Thymus (tissue), 14 donors: ENCODE measurements at places on chromosomes 16 and 17. TPM values are rescaled to one million over a fixed set of nuclear protein-coding genes. Genes with fewer than 3 reads are reported as not detected.

The SDR42E2 gene
- 0.05 TPM for total RNA-seq

DNA sequence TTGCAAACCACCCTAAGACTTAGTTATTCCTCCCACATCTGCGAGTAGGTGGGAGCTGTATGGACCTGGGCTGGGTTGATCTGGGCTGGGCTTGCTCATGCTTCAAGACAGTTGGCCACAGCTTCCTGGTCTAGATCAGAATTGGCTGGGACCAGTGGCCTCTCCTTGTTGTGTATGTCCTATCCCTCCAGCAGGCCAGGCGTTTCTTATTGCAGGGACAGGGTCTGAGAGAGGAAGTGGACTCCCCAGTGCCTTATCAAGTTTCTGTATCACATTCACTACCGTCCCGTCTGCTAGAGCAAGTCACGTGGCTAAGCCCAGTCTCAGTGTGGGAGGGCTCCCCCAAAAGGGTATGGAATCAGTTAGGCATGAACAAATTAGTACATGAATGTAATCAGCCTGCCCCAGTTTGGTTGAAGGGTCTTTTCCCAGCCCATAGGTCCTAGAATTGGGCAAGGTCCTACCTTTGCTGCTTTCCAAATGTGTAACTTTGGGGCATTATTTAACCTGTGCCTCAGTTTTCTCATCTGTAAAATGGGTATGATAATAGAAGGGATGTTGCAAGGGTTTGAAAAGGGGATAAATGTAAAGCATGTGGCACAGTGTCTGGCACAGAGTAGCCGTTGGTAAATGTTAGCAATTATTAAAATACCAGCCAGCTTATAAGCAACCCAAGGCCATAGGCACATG, 36.0 kb downstream of the NKD1 start:
- no peak for DNase-seq

DNA sequence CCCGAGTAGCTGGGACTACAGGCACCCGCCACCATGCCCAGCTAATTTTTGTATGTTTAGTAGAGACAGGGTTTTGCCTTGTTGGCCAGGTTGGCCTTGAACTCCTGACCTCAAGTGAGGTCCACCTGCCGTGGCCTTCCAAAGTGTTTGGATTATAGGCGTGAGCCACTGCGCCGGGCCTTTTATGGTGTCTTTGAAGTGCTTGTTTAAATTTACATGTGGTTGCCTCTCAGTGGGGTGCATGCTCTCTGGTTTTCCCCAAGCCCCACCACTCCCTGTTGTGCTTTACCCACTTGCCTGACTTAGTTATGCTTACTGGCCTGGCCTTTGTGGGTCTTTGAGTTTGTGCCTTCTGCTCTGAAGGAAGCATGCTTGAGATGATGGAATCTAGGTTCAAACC, 132.0 kb downstream of the PRKCB start:
- no peak for DNase-seq

DNA sequence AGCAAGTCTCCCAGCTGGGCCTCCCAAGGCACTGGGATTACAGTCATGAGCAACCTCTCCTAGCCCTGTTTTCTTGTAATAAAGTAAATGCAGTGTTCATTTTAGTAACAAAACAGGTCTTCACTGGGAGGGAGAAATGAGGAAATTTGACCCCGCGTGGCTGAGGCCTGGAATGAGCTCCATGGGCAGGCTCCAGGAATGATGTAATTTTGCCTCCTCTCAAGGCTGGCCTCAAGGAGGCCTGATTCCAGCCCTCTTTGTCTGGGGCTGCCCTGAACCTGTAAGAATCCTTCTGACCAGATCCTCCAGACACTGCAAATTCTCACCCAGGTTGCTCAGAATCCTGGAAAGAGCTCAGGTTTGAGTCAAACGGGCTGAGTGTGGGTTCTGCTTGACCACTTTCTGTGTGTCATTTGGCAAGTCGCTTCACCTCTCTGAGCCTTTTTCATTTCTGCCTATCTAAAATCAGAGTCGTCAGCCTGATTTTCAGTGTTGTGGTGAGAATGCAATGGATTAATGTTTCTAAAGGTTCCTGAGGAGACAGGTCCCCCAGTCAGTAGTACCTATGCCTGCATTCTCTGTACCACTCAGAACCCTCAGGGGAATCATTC, 57.1 kb downstream of the RAB11FIP4 start:
- DNase-seq: no peak

GRCh38 chr17:77640916-77641605, 317.4 kb upstream of the TNRC6C start:
- DNase-seq: no peak

DNA sequence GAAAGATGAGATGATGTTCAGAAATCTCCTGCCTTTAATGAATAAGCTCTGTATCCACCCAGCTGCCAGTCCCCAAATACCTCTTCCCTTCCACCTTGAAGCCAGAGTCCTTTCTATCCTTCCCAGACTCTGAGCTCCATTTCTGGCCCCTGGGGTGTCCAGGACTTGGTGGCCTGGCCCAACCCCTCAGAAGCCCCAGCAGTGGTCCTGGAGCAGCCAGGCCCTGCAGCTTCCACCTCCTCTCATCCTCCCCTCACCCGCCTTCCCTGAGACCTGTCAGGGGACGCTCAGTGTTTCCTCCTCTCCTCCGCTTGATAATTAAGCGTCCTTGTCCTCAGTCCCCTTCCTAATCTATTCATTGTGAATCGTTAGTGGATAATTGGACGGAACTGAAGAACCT, 95.2 kb upstream of the CCL1 start:
- no peak for DNase-seq

GRCh38 chr17:1995907-1996799, 29.0 kb downstream of the RTN4RL1 start:
- no peak for DNase-seq
